ENCODE measurements at places on chromosomes 2 and 18.

DNA sequence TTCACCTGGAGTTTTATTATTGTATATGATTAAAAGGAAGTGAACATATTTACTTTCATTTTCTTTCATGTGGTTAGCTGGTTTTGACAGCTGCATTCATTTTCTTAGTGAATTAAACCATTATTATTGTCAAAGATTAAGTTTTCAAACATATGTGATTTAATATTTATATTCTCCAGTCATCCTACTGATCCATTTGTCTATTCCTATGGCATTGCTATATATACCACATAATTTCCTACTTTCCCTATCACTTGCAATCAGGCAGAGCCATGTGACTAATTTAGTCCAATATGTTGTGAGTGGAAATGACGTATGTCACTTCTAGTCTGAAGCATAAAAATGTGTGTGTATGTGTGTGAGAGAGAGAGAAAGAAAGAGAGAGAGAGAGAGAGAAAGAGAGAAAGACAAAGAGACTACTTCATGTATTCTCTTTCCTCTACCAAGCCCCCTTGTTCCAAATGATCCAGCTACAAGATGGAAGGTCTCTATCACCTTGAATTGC, 12.0 kb upstream of the TACR1 start:
- no peak for DNase-seq

DNA sequence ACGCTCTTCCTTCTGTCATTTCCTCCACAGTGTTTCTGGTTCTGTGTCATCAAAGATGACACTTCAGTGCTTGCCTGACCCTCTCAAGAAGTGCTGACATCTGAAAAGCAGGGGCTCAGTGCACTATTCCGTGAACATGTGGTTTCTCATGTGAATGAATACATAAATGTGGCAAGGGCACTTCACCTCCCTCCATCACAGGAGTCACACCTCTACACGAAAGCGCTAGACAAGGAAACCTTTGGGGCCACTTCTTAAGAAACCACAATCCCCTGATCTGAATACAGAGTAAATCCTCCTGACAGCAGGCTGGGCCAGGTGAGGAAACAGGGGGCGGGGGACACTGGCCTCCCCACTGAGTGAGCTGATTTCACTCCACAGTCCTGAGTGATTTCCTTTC, 145.8 kb upstream of the ACAA2 start:
- no peak for DNase-seq

DNA sequence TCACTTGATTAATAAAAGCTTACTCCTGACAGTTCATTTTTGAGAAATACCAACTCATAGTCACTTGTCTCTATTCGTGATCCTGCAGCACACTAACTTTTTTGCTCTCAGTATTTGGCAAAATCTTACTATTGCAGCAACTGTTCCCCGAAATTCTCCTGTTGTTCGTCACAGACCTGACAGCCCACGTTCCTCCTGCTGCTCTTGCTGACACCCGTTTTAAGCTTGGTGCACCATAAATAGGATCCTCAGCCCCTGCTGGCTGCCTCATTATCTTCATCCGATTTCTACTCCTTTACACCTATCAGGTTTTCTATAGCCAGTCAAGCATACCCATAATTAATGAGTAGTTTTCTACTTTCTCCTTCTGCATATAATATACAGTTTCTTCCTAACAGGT, 368.8 kb downstream of the PLCL1 start:
- DNase-seq = no peak

DNA sequence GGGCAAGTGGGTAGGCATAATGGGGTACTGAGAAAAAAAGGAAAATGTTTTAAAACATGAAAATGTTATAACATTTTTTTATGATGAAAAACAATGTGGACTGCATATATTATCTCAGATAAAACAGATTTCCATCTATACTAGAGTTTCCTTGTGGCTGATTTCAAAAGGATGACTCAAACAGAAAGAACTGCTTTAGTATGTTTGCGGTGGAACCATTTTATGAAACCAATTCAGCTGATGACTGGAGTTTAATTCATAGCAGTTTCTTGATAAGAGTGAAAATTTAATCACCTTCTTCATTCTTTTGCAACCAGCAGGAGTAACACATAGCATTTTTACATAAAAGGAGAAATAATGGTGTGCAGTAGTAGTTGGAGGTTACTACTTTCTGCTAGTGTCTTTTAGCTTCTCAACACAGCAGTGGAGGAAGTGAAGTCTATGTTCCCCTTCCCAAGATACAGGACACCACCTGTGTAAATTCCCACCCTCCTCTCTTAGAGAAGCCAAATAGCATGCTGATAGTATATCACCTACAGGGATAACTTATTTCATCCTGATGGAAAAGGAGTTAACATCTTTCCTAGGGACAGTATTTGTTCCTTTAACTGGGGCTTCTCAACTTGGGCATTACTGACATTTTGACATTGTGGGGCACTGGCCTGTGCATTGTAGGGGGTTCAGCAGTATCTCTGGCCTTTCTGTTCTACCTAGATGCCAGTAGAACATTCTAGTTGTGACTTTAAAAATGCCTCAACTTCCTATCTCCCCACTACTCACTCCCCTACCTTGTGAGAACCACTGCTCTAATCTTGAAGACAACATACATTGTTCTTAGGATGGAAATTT, 29.9 kb downstream of the PELI1 start:
- DNase-seq = no peak

GRCh38 chr18:62521082-62521481, 1.7 kb upstream of the ZCCHC2 start:
- DNase-seq = no peak

DNA sequence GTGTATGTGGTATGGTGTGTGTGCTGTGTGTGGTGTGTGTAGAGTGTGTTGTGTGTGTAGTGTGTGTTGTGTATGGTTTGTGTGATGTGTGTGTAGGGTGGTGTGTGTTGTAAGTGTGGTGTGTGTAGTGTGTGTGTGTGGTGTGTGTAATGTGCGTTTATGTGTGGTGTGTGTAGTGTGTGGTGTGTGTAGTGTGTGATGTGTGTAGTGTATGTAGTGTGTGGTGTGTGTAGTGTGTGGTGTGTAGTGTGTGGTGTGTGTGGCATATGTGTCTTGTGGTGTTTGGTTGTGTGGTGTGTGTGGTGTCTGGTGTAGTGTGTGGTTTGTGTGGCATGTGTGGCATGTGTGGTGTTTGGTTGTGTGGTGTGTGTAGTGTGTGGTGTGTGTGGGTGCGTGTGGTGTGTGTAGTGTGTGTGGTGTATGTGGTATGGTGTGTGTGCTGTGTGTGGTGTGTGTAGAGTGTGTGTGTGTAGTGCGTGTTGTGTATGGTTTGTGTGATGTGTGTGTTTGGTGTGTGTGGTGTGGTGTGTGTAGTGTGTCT, 4.0 kb upstream of the RTP5 start:
- DNase-seq = no peak

DNA sequence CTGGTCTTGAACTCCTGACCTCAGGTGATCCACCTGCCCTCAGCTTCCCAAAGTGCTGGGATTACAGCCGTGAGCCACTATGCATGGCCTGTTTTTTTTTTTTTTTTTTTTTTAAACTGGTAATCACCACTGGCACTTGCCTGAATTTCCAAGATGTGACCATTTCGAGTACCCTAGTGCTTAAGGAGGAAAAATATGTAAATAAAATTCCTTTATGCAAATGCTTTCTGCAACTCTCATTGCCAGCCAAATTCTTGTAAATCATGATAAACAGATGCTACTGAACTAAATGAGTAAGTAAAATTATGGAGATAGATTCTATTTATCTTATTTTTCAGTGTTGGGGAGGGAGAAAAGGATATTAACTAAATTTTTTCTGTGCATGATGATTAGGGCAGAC, 18.6 kb downstream of the CDCA7 start:
- DNase-seq = no peak

DNA sequence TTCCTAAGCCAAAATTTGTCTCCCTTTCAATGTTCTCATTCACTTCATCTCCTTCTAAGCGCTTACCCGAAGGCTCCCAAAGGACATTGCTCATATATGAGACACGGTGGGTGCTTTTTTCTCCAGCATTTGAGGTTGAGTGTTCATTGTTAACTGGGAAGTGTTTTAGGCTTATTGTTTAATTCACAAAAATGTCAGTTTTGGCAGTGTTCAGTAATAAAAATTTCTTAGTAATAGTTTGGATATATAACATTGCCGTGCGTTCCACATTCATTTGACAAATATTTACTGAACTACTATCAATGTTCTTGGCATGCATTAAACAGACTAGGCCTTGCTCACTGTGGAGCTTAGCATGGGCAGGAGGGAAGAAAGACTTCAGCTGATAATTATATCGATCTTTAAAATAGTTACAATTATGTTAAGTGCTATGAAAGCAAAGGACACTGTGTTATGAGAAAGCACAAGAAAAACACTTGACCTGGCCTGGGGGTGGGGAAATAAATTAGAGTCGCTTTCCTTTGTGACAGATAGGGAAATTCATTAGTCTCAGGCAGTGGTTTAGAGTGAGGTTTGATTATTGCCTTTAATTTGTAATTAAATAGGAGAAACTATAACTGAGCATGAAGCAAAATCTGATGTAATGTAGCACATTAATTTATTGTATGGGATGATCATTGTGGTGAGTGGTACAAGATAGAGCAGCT, 82.2 kb upstream of the DOCK10 start:
- peak; percentile 58 for DNase-seq

GRCh38 chr2:8548619-8549150, 133.2 kb upstream of the ID2 start:
- peak; percentile 91 for DNase-seq

GRCh38 chr18:45458033-45458432, 157.2 kb upstream of the SLC14A2 start:
- DNase-seq = no peak

- no peak for DNase-seq
Measured at GRCh38 chr2:239762655-239763269, 262.4 kb downstream of the NDUFA10 start.

DNA sequence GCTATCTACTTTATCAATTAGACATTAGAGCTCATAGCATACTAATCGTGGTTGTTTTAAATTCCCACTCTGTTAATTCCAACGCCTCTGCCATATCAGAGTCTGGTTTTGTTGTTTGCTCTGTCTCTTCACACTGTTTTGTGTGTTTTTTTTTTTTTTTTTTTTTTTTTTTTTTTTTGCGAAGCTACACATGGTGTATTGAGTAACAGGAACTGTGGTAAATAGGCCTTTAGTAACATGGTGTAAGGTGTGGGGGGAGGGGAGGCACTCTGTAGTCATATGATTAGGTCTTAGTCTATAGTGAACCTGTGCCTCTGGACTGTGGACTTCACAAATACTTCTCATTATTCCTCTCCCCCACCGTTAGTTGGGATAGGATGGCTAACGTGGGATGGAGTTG, 370.7 kb upstream of the RAB12 start:
- DNase-seq = no peak

- DNase-seq = no peak
Measured at GRCh38 chr18:8254654-8255053, 354.6 kb upstream of the RAB12 start.

GRCh38 chr2:181780657-181781056, 100.3 kb upstream of the NEUROD1 start:
- DNase-seq = no peak

DNA sequence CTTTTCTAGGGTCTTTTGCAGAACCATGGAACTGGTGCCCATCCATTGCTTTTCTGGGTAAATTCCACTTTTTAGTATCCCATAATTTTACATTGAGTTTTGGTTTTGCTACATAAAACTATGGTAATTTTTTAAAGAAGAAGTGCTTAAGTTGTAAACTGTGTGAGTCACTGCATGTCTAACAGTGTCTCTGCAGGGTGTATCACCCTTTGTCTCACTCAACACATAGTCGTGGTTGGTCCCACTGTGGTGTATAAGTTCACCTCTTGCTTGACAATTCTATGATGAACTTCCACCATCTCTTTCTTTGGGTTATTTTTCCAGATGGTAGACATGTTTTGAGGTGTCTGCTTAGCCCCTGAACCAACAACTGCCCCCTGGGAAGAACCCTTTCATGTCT, 10.5 kb downstream of the SCTR start:
- no peak for DNase-seq

GRCh38 chr18:48845174-48845573, 105.6 kb downstream of the SMAD7 start:
- no peak for DNase-seq

DNA sequence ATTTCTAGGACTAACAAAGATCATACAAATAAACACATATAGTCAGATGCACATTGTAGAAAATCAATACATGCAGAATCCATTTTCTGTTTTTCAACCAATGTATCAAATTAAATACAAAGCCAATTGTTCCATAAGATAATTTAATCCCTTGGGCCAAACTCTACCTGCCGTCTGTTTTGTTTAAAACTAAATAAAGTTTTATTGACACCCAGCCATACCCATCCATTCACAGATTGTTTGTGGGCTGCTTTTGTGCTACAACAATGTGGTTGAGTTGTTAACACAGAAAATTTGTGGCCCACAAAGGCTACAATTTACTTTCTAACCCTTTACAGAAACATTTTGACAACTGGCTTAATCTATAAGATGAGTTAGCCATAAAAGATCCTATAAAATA, 484.0 kb upstream of the ID2 start:
- no peak for DNase-seq

DNA sequence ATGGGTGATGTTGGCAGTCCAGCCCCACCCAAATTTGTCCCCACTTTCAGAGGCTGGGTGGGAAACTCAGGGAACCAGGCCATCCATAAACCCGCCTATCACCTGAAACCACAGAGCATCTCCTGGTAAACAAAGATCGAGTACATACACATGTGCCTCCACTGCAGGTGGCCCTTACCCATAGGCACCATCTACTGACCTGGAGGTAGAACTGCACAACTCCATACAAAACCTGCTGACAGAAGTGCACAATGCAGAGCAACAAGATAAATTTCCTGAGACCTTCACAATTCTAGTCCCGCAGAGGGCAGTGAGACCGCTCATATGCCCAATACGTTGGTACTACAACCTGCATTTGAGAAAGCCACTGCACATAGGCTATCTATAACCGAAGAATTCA, 856.3 kb downstream of the SUCLG1 start:
- DNase-seq = no peak

GRCh38 chr18:54926593-54927325, 32.5 kb downstream of the CCDC68 start:
- DNase-seq = no peak

GRCh38 chr2:158676295-158676694, 118.8 kb upstream of the DAPL1 start:
- no peak for DNase-seq

- no peak for DNase-seq
Measured at GRCh38 chr2:156037482-156037881, 295.0 kb downstream of the NR4A2 start.

DNA sequence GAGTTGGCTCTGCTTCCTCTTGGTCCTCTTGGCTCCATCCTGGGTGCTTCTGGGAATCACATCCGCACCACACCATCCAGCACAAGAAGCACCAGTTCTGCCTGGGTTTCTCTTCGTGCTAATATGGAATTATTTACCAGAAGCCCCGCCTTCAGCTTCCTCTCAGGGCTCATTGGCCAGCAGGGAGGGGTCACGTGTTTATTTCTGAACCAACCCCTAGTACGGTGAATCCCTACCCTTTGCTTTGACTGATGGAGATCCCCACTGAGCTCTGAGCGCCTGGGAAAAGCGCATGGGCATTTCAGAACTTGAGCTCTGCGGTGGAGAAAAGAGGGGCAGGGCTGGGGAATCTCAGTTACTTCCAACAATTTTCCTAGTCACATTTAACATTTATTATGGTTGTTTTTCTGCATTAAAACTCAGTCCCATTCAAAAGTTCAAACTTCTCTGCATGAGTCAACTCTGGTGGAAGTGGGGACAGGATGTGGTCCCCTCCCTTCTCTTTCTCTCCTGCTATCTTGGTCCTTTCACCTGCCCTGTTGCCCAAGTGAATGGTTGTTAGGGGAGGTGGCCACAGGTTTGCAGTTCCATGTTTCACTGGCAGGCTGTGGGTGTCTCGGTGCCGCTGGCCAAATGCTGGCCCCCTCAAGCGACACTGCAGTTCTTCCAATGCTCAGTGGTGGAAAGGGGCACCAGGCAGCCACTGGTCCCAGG, 76.4 kb upstream of the TTC39C start:
- no peak for DNase-seq

Measured in NCI-H146 (cell line).